GF-D8 (cell line): ENCODE measurements at places on chromosomes 3 and 15.
A peak's percentile ranks its signal among the peaks of the same experiment; 100 is the strongest.

GRCh38 chr3:169999433-169999832 lies 32.8 kb downstream of the SEC62 start:
- DNase-seq, result no peak

- no peak for DNase-seq
Measured at GRCh38 chr3:181418233-181418632, 293.5 kb upstream of the SOX2 start.

DNA sequence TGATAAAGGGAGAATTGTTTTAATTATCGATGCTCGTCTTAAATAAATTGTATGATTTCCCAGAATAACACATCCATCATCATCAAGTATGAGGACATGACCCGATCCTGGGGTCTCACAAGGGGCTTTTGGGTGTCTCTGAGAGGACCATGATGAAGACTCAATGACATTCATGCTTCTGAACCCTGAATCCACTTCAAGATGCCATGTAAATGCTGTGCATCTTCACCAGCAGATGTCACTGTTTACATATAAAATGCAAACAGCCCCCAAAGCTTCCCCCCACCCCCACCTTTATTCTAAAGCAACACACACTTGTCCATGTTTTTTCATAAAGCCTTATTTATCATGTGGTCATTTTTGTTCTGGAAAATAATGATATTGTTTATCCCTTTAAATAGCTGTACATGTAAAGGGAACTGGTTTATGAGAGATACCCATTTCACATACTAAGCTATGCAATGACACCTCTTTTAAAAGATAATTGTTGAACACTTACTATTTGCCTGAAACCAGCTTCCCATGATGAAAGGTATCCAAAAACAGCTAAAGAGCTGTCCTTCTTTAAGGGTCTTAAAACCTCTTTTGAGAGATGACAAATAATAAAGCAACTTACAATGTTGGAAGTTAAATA lies 69.7 kb upstream of the UBE3A start:
- no peak for DNase-seq

GRCh38 chr15:93865586-93865985 lies 365.8 kb upstream of the MCTP2 start:
- DNase-seq, result peak; percentile 75

- DNase-seq, result no peak
Measured at GRCh38 chr3:4943549-4943948, 35.7 kb upstream of the BHLHE40 start.

- DNase-seq, result no peak
Measured at GRCh38 chr3:189914799-189915198, 205.9 kb downstream of the P3H2 start.

DNA sequence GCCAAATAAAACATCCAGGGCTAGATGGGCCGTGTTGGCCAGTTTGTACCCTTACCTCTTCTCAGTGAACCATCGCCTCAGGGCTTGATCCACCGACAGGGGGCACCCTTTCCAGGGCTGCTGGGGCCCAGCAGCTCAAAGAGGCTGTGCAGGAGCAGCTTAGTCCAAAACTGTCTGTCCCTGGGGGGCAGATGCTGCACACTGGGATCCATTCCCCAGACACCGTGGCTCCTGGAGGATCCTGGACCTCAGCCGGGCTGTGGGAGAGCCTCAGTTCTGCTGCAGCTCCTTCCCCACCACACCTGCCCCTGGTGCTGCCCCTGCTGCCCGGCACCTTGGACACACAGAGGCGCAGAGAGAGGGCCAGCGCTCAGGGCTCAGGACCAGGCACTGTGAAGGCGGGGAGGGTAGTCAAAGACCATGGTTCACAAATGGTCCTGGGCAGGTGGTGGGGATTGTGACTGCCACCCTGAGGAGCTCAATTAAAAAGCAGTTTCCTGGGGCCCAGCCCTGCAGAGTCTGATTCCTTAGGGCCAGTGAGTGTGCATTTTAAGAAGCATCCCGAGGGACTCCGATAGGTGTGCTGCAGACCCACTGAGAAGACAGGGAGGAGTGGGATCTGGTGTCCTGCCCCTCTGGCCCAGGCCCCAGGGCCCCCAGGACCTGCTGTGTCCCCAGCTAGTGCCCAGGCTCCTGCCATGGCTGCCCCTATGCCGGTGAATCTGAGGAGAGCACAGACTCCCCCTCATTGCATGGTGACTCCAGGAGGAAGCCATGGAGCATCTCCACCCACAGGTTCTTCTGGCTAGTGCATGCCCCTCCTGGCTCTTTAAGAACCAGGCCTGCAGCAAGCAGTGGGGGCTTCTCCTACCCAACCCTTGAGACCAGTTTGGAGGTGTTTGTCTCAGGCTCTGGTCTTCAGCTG lies 86.5 kb upstream of the PRR20G start:
- no peak for DNase-seq

GRCh38 chr3:13644341-13645117 lies 95.6 kb downstream of the FBLN2 start:
- DNase-seq, result no peak

DNA sequence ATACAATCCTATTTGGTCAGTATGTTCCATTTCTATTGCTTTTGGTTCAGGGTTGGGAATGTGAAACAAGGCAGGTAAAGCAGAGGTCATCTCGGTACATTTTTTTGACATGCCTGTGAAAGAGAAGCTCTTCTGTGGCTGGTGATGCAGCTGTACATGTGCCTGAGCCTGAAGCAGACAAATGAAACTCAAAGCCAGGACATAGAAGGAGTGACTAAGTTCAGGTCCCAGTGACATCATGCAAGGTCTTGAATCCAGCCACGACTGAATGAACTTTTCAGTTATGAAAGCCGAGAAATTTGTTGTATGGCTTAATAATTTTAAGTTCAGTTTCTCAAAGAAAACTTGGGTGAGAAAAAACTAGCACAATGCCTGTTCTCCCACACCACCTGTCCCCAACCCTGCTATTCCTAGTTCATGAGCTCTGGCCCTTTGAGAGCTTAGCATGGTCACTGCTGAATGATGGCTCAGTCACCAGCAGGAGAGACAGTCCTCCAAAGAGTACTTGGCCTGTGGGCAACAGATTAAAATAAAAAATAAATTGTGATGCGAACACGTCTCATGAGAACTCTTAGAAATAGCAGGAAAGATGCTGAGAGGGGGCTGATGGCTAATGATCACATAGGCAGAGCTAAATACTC lies 600.2 kb upstream of the GRM7 start:
- DNase-seq, result no peak
